ENCODE measurements at places on chromosomes 7 and 10.

- DNase-seq = no peak
Observed at GRCh38 chr10:31604096-31604495, 285.1 kb downstream of the ZEB1 start.

DNA sequence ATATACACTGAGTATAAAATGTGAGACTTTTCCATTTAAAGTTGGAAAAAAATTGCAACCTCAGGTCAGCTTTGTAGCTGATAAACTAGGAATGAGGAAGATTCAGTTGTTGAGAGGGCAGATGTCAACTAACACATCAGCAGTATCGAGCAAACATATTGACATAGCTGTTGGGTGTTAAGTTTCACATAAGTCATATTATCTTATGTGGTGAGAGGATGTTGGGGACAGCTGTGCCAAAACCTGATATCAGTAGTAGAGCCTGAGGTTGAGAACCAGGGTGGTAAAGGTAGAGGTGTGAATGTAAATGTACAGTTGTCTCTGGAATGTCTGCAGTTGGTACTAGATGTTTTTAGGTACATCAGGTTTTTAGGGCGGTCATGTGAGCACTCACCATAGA, 5.0 kb downstream of the ZRANB1 start:
- peak; percentile 34 for DNase-seq

GRCh38 chr7:133702078-133702477, 425.1 kb upstream of the LRGUK start:
- no peak for DNase-seq

DNA sequence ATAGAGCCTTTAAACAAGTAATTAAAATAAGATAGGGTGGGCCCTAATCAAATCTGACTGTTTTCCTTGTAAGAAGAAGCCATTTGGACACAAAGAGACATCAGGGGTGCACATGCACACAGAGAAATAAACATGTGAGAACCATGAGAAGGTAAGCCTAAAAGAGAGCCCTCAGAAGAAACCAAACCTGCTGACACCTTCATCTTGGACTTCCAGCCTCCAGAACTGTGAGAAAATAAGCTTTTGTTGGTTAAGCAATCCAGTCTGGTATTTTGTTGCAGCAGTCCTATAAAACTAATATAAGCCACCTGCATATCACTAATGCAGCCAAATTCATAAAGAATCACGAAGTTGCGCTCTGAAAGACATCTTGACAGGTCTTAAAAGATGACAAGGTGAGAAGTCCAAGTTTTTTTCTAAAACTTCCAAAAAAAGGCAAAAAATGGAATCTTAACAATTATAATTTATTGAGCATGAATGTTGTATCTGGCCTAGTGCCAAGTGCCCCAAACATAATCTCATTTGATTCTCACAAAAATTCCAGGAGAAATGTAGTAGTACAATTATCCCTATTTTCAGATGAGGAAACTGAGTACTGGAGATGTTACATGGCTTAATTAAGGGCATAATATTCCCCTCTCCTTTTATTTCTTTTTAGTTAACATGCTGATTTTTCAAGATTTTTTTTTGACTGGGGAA, 34.3 kb upstream of the FAM133B start:
- DNase-seq = no peak

GRCh38 chr7:26153823-26154783, 2.1 kb downstream of the NFE2L3 start:
- DNase-seq = peak; percentile 42

DNA sequence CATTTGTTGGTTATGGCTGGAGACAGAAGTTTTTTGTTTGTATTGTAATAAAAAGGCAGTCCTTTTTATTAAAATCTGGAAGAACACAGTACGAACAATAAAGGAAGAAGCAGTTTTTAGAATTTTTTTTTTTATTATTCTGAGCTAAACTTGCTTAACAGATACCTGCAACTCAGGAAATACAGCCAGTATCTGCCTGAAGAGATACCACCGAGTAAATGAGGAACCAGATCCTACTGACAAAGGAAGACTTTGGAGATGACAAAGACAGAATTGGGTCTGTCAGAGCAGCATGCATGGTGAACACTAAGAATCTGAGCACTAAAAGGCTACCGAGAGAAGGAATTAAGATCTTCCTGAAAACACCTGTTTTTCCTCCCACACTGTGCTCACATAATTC, 1335.9 kb upstream of the SORCS1 start:
- no peak for DNase-seq

DNA sequence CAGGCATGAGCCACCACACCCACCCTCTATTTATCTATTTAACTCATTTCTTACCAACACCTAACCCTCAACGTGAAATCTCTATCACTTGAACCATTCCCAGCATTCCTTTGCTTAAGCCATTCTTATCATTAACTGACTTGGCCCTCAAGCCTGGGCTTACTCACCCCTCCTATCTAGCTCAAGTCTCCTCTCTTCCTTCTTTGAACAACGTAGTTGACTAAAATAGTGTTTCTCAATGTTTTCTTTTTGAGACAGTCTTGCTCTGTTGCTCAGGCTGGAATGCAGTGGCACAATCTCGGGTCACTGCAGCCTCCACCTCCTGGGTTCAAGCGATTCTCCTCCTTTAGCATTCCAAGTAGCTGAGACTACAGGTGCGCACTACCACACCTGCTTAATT, 7.0 kb downstream of the ANXA7 start:
- DNase-seq = no peak

GRCh38 chr7:112908086-112908485, 117.9 kb upstream of the TMEM168 start:
- DNase-seq = no peak

- DNase-seq = no peak
Observed at GRCh38 chr10:48789486-48790456, 105.1 kb downstream of the WDFY4 start.

DNA sequence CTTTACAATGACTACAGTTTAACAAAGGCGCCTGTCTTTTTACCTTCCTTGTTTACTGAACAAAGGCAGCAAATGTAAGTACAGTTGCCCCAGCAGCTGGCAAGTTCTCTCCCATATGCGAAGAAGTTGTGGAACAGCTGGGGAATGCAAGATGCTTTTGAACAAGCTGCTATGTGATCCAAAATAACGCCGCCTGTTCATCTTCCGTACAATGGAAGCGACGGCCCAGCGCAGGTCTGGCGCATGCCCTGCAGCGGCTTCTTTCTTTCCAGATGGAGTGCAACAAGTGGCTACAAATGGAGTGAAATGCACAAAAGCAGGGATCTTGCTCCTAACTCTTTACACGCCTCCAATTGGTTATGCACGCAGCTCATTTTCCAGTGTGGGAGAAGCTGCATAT, 97.0 kb upstream of the SVIL start:
- DNase-seq = peak; percentile 27

DNA sequence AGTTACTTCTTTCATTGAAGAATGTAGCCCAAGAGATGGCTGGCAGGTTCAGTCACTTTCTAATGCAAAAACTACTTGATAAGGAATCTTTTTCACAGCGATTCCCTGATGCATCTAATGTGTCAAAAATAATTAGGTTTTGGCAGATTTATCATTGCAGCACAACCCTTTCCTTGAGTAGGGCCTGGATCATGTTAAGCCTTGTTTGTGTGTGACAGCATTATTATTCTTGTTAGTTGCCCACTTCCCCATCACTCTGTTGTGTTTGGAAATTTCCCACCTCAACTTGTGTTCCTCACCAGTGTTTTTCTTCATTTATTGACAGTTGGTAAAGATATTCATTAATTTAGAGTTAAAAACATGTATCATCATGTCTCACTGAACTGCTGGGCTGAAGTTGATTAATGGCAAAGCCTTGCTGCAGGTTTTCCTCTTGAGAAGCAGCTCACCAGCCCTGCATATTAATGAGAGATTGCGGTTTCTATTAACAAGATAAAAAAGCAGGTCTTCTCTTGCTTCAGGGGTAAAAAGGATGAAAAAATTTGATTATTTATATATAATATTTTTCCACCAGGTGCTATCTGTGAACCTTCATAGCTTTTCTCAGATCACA, 233.3 kb upstream of the MDFIC start:
- no peak for DNase-seq

GRCh38 chr7:35386082-35386815, 132.3 kb upstream of the TBX20 start:
- no peak for DNase-seq
